ENCODE measurements at places on chromosomes 1 and 21. TPM values are rescaled to one million over a fixed set of nuclear protein-coding genes. Genes with fewer than 3 reads are reported as not detected.

Gene FCRL5
- not detected for total RNA-seq

Gene RGSL1
- total RNA-seq, result not detected

Gene PLA2G2C
- not detected for total RNA-seq

Gene TPTE
- not detected for total RNA-seq

Gene OR10Z1
- not detected for total RNA-seq

Gene IPO9
- 23.7 TPM for total RNA-seq

Gene SIM2
- total RNA-seq, result 11.7 TPM

Gene DENND2C
- 0.39 TPM for total RNA-seq

Gene MRPS15
- total RNA-seq, result 98.3 TPM

Gene FAM78B
- total RNA-seq, result 0.31 TPM

Gene LCE2B
- not detected for total RNA-seq

Gene PRKCZ
- total RNA-seq, result 6.5 TPM

Gene ATP6V1G3
- not detected for total RNA-seq

Gene MX2
- 0.03 TPM for total RNA-seq

Gene KLHDC8A
- 0.62 TPM for total RNA-seq

Gene CERS2
- total RNA-seq, result 240 TPM

Gene FCGR1A
- total RNA-seq, result not detected

Gene CELA3B
- not detected for total RNA-seq

Gene UBIAD1
- total RNA-seq, result 16.3 TPM

Gene SPATA6
- total RNA-seq, result 2.1 TPM

Gene GPR25
- not detected for total RNA-seq

Gene MROH7
- total RNA-seq, result not detected

Gene PRELP
- not detected for total RNA-seq

Gene HES3
- not detected for total RNA-seq

Gene TACSTD2
- not detected for total RNA-seq

Gene EFNA3
- total RNA-seq, result 4.6 TPM

Gene KIF21B
- total RNA-seq, result 3.5 TPM

Gene TMCC2
- total RNA-seq, result 3.0 TPM

Gene IL20
- not detected for total RNA-seq

Gene F13B
- not detected for total RNA-seq

Gene CDK18
- 1.3 TPM for total RNA-seq

Gene ZSWIM5
- 0.81 TPM for total RNA-seq

Gene URB2
- total RNA-seq, result 13.8 TPM

Gene MOV10
- 29.0 TPM for total RNA-seq

Gene AGMAT
- total RNA-seq, result 7.9 TPM

Gene MAP10
- total RNA-seq, result 1.2 TPM

Gene TMOD4
- not detected for total RNA-seq

Gene FAM177B
- total RNA-seq, result not detected

Gene LRRN2
- 15.6 TPM for total RNA-seq

Gene SPRR2A
- total RNA-seq, result not detected

Gene ZNF648
- total RNA-seq, result not detected

Gene SPATA46
- not detected for total RNA-seq

Gene AMY2A
- not detected for total RNA-seq

Gene SLC9C2
- total RNA-seq, result not detected

Gene HMGB4
- total RNA-seq, result not detected
